RWPE1 (cell line): ENCODE measurements at places on chromosomes 3 and 15.
A peak's percentile ranks its signal among the peaks of the same experiment; 100 is the strongest.

- DNase-seq = no peak
Observed at GRCh38 chr3:79896086-79896485, 128.3 kb upstream of the ROBO1 start.

- DNase-seq = no peak
Observed at GRCh38 chr3:80983753-80984152, 777.7 kb downstream of the GBE1 start.

- DNase-seq = no peak
Observed at GRCh38 chr3:46491089-46492070, 6.4 kb upstream of the RTP3 start.

GRCh38 chr3:172726380-172726779, 15.5 kb upstream of the NCEH1 start:
- DNase-seq = no peak

DNA sequence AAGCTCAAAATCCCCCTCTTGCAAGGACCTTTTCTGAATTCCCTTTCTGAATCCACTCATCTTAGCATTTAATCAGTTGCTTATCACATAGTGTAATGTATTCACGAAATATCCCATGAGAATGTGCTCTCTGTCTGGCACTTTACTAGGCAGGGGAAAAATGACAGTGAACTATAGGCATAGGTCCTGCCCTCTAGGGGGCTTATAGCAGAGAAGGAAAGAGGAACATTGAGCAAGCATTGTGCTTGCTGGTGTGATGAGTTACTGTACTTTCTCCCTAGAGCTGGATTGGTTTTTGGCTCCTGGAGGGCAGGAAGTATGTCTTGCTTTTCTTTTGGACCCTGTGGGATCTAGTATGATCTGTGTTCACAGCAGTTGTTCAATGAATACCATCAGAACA, 26.5 kb downstream of the DUOX2 start:
- no peak for DNase-seq

DNA sequence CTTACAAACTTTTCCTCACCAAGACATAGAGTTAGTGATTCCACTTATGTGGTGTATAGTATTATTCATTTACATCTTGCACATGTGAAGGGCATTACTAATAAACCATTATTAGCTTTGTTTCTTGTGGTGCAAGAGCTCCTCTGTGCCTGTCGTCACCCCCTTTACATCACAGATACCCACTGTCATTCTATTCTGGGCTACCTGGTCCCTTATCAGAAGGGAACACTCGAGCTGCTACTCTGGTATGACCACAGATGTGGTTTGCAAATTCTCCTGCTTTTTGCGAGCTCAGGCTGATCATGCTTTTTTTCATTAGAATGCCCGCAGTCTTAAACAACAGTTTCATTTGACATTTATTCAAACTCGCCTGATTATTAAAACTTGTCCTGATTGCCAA, 13.9 kb upstream of the SENP2 start:
- DNase-seq = no peak

DNA sequence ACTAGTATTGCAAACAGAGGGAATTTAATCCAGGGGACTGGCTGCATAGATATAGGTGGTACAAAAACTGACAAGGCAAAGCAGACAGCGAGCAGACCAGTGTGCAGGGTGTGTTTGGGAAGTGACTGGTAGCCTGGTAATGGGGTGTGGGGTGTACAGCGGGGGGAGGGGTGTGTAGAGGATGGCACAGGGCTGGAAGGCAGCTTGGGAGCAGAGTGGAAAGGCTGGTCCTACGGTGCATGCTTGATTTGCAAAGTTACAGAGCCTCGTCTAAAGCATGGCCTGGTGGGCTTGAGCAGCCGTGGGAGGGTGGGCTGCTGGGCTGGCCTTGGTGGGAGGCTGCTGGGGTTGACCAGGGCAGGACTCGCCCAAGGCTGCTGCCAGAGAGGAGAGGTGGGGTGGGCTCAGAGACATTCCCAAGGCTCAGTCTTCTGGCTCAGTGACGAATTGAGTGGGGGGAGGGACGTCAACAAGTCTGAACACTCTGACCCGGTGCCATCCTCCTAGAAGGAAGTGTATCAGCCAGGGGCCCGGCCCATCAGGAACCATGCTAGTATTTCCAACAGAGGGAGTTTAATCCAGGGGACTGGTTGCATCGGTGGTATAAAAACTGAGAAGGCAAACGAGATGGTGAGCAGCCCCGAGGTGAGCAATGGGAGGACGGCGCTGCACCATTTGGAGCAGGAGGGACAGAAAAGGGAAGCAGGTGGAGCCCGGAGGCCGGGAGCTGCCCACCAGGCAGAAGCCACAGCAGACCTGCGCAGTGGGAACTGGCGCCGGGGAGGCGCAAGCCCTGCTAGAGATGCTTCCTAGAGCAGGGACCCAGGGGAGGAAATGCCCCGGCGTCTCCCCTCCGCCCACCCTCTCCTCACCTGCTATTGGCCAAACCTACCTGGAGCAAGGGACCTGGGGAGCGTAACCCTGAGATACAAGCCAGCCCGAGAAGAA, 29.2 kb downstream of the CPN2 start:
- DNase-seq = peak; percentile 59
